Activated T-cell treated with anti-CD3 and anti-CD28 coated beads, Interleukin-2, amount 50 U/mL, for 4 hours (primary cell): ENCODE measurements at places on chromosomes 1 and 21.

GRCh38 chr1:161914595-161914994 lies 109.1 kb downstream of the OLFML2B start:
- no peak for DNase-seq

DNA sequence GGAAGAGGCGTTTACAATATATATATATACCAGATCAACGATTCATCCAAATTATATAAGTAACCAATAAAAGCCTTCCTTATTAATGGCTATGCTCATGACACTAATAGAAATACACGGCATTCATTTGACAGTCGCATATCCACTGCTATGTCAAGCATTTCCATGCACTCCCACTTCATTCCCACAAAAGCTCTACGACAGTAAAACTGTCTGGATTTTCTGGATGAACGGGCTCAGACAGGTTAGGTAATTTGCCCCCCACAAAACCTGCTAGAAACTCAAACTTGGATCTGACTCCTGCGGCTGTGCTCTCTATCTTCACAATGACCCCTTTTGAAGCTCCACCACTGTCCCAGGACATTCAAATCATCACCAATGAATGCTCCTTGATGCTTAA lies 11.4 kb downstream of the DNAJC11 start:
- no peak for DNase-seq

DNA sequence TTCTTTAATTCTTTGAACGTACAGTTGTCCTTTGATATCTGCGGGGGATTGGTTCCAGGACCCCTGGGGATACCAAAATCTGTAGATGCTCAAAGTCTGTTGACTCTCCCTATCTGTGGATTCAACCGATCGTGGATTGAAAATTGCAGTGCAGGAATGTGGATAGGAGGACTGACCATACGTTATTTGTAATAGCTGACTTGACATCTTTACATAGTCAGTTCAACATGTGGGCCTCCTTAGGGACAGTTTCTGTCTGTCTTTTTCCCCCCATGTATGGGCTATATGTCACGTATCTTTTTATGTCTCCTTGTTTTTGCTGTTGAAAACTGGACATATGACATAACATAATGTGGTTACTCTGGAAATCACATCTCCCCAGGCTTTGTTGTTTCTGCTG lies 204.9 kb downstream of the DYRK1A start:
- no peak for DNase-seq

DNA sequence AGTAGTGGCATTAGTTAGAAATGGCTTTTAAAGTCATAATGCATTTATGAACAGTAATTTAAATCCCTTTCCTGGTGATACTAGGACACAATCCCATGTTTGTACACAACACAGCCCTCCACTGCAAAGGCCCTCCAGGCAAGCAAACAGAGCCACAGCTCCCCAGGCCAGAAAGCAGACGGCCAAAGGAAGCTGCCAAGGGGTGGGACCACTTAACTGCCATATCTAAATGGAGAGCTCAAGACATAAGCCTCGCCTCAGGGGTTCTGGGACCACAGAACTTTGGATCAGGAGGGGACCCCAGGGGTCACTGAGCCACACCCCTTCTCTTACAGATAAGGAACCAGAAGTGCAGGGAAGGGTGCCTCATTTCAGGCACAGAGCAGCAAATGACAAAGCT lies 189.7 kb downstream of the KCNH1 start:
- no peak for DNase-seq

DNA sequence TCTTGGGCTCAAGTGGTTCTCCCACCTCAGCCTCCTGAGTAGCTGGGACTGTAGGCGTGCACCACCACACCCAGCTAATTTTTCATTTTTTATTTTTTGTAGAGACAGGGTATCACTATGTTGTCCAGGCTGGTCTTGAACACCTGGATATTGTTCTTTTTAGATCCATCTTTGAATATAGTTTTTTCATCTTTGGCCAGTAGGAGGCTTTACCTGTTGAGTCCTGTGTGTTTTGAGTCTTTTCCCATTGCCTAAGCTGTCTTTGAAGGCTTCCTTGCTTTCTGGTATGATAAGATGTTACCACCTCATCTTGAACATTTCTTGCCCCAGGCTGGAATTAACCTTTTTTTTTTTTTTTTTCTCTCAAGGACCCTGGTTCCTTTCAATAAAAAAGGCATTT lies 387.8 kb upstream of the RUNX1 start:
- no peak for DNase-seq

- DNase-seq = peak; percentile 4
Measured at GRCh38 chr21:46080171-46081021, 17.5 kb upstream of the COL6A2 start.

- peak; percentile 60 for DNase-seq
Measured at GRCh38 chr21:34807146-34807880, 138.5 kb downstream of the CLIC6 start.

GRCh38 chr1:157087030-157087429 lies 12.6 kb downstream of the ETV3L start:
- no peak for DNase-seq

GRCh38 chr1:246815693-246816270 lies 91.6 kb downstream of the SCCPDH start:
- no peak for DNase-seq

- DNase-seq = peak; percentile 43
Measured at GRCh38 chr1:13700521-13701270, 708 bp downstream of the PRDM2 start.

DNA sequence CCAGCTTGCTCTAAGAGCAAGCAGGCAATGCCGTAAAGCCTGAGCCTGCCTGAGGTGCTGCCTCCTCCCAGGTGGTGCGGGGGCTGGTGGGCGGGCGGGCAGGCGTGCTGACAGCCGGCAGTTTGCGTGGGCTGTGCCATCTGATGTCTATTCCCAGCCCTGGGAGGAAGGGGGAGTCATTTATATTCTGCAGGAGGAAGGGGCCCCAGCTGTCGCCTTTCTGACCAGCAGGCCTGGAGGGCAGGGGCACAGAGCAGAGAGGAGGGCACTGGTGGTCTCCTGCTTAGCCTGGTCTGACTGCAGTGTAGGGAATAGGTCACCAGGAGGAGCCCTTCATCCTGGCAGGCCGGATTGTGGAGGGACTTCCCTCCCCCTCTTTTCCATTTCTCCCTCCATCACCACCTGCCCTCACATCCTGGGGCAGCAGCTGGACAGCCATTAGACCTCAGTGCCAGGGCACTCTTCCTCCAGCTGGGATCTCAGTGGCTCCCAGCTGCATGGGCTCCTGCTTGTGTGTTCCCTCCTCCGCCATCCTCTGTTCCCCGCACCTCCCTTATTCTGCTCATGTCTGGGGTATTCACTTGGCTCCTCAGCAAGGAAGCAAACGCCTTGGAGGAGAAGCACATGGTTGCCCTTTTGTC lies 4.4 kb downstream of the CYB561D1 start:
- DNase-seq = peak; percentile 43

DNA sequence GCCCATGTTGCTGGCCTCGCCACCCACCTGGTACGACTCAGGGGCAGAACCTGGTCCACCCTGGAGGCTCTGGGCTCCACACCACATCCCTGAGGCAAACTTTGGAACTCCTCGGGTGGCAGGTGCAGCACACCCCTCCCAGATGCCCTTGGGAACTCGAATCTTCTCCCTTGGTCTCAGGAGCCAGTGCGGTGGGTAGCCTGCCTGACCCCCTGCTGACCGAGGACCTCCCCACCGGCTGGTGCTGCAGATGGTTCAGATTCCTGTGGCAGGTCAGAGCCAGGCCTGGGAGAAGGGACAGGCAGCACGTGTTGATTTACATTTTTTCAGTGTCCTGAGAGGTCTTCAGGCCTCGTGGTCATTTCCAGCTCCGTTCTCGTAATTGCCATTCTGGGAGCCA lies 6.3 kb upstream of the CFAP410 start:
- DNase-seq = no peak

- no peak for DNase-seq
Measured at GRCh38 chr1:93448983-93449804, 1.3 kb downstream of the FNBP1L start.

- DNase-seq = no peak
Measured at GRCh38 chr1:37038227-37039093, 4.1 kb upstream of the GRIK3 start.

DNA sequence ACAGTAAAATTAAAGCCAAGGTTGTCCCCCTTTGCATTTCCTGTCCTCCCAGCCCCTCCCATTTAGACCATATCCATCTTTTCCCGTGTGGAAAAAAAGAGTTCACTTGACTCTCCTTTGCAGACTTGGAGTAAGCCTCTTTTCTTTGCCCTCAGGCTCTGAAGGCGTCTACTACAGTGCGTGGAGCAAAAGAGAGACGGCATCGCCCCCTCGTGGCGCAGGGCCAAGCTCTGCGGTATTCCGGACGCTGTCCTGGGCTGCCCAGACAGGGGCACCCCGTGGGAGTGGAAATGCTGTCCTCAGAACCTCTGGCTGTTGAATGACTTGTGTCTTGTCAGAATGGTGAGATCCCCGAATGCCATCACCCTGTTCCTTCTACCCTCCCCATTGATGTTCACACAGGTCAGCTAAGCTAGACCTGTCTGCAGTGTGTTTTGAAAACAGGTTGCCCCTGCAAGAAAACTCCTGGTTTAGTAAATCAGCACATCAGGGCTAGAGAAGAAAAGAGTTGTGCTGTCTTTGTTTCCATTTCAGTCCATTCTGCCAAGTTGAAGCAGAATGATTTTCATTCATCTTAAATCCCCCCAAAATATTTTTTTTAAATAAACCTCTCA lies 12.3 kb upstream of the GJA8 start:
- DNase-seq = peak; percentile 45

- no peak for DNase-seq
Measured at GRCh38 chr1:240672132-240672811, 60.3 kb upstream of the GREM2 start.

DNA sequence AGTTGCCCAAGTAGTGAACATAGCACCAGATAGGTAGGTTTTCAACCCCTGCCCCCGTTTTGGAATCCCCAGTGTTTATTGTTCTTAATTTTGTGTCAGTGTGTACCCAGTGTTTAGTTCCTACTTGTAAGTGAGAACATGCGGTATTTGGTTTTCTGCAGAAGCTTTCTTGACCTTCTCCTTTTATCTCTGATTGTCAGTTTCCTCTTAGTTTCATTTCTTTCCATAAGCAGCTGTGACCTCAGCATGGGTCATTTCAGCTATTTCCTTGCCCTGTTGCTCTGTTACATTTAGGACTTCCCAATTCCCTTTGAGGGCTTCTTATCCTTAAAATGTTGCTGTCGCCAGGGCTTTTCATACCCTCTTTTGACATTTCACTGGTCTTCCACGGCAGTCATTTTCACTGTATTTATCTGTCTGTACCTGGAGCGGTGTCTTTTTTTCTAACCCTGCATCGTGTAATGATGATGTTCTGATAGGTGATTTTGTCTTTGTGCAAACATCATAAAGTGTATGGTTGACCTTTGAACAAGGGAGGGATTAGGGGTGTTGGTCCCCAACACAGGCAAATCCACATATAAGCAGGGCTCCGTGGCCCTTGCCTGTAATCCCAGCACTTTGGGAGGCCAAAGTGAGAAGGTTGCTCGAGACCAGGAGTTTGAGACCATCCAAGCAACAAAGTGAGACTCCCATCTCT lies 15.0 kb downstream of the ITSN1 start:
- no peak for DNase-seq

DNA sequence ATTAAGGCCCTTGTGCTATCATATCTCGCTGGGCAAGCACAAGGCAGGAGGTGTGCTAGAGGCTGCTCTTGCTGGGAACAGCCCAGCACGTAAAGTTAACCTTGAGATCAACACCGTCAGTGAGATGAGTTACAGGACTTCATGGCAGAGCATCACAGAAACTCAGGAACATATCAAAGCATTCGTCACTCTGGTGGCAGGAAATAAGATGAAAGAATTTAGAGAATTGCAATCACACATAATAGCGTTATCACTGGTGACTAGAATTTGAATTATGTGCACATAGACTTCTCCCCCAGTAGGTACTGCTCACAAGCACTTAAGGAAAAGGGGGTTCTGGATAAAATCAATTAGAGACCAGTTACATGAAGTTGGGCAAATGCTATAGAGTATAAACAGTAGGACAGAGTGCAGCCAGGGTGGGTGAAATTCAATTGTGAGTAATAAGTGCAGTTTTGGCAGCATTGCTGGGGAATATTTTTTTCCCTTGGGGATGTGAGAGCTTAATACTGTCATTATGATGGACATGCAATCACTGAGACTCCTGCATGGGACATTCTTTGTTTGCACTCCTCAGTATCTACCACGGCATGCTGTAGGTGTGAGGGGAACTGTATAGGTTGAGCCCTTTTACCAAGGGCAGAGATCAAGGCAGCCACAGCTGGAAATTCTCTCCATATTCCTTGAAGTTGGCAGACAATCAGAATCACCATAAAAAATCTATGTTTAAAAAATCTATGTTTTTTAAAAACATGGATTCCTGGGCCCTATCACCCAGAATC lies 44.2 kb upstream of the ARHGAP29 start:
- no peak for DNase-seq

GRCh38 chr1:245855846-245856730 lies 651.0 kb downstream of the SMYD3 start:
- no peak for DNase-seq

DNA sequence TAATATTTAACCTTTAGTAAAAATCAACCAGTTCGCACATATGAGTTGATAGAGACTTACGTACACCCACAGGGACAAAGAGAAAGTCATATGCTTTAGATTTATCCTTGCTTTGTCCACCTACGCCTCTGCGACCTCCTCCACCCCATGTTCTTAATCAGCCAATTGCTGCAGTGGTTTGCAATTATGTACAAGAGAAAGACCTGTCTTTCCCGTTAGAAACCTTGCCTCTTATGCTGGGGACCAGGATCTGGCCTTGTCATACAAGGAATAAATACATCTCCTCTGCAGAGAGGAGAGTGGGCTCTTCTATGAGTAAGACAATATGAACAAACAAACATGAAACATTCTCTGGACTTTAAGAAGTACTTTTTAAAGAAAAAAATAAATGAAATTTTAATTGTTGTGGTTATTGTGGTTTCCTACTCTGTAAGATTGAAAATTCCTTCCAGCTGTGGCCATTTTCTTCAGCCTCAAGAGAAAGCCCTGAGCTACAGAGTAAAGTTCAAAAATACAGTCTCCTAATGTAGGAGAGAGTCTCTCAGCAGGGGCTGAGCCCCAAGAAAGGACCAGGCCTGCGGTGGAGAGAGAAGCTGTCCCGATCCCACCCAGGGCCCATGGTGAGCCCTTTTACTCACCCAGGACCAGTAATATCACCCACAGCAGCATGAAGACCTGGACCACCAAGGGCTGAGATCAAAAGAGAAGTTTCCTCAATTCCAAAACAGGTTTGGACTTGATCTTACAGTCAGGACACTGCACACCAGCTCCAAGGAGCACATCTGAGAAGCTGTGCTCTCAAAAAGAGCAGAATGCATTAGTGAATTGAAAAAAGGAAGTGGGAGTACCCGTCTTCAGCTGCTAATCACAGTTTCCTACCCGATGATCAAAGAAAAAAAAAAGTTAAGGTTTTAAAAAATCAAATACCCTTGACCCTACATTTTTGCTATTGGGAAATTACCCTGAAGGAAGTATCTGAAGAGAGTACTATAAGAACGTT lies at the start of gene FCRL5:
Gene FCRL5, minus strand, starts transcription at position 822 of the 1,000 bp plus-strand sequence. Its CDS starts 153 bp downstream, at position 669.
- no peak for DNase-seq
